Astrocyte of the hippocampus (primary cell): ENCODE measurements at places on chromosomes 3 and 15.

- peak; percentile 31 for DNase-seq
These were observed 86.1 kb downstream of the DLG1 start for GRCh38 chr3:197212290-197212689.

DNA sequence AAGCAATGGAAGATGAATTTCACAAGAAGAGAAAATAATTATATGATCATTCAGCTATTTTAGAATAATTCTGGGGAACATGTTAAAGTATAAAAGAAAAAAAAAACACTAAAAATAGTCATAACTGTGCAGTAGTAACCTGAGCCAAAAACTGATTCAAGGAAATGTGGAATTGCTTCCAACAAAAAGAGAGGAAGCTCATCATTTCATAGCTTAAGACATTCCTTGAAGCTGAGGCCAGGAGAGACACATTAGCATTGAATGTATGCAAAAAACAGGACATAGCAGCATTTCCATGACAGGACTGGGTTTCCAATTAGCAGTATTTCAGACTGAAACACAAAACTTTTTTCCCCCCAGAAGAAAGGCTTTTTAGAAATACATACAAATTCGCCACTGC, 27.7 kb upstream of the LRRN1 start:
- DNase-seq: no peak

DNA sequence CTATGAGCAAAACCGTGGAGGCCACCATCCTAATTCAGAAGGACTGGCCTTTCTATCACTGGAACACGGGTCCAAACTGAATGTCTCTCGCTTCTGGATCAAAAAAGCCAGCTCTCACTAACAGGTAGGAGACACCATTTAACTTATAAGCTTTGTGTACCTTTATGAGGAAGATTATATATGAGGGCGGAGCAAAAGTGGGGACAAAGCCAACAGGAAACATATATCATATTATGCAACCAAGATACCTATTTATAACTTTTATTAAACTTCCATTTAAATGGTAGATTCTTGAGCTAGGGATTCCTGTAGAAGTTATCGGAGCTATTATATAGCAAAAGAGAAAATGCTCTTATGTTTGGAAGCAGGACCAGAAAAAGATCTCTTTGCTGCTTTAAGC, 78.4 kb downstream of the IGF2BP2 start:
- DNase-seq: no peak

DNA sequence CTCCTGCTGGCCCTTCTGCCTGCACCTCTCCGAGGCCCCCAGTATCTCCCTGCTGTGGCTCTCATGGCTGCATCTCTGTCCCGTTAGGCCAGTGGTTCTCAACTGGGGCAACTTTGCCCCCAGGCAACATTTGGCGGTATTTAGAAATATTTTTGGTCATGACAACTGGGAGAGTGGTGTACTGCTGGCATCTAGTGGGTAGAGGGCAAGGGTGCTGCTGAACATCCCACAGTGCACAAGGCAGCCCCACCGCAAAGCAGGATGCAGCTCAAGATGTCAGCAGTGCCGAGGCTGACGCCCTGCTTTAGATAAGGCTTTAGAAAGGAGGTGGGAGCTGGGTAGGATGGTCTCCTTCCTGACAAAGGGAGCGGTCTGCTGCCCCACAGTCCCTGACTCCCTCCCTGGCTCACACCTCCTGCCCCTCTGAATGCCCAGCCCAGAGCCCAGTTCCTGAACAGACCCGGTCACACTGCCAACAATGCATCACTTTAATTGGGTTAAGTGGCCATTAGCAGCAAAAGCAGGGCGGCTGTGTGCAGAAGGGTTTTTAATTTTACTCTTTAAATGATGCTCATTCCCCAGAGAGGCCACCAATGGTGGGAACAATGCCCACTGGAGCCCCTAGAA, 68.8 kb upstream of the TMEM115 start:
- DNase-seq: no peak

- peak; percentile 67 for DNase-seq
These were observed 3.9 kb upstream of the NR2E3 start for GRCh38 chr15:71806452-71806931.

DNA sequence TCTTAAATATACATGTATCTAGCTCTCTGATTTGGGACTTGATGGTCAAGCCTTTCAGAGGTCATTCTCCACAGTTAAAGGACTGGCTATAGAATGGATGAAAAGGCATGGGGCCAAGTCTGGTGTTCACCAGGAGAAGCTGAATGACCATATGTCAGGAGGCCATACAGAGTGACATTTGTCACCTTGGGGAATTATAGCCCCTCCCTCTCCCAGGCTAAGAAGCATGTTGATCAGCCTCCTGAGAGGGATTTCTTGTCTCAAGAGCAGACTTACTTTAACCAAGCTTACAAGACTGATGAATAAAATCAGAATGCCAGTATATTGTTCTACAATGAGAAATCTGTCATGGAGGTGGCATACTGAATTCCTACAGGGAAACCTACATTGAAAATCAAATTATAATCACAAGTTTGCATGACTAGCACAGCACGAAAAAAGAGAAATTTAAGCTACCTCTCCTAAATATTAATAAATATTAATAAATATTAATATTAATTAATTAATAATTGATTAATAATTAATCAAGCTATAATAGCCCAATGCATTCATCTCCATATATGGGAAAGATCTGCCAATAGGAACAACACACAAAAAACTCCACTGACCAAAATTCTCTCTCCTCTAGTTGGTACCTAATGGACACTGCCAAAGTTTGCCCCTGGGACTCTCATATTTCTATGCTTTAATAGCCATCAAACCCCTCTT, 47.3 kb downstream of the ATP8B4 start:
- no peak for DNase-seq

GRCh38 chr3:191119415-191120295, 79.4 kb upstream of the OSTN start:
- no peak for DNase-seq

DNA sequence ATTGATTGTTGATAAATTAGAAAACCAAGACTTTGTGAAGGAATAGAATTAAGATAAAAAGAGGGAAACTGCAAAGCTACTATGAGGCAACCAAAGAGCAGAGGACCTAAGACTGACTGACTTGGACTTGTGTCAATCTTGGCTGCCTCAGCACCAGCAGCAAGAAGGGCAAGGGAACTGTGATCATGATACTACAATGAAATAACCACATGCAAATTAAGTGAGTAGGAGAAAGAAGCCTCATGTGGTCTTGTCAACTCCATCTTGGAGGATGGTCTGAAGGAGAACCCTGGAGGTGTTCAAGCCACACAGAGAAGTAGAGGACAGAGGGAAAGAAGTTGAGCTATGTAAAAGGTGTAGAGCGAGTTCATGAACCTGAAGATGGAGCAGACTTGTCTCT, 47.3 kb upstream of the THRB start:
- DNase-seq: no peak
